ENCODE measurements at places on chromosomes 11 and 22.

- DNase-seq: peak; percentile 73
These were observed 20.1 kb downstream of the TSSC4 start for GRCh38 chr11:2420502-2421225.

DNA sequence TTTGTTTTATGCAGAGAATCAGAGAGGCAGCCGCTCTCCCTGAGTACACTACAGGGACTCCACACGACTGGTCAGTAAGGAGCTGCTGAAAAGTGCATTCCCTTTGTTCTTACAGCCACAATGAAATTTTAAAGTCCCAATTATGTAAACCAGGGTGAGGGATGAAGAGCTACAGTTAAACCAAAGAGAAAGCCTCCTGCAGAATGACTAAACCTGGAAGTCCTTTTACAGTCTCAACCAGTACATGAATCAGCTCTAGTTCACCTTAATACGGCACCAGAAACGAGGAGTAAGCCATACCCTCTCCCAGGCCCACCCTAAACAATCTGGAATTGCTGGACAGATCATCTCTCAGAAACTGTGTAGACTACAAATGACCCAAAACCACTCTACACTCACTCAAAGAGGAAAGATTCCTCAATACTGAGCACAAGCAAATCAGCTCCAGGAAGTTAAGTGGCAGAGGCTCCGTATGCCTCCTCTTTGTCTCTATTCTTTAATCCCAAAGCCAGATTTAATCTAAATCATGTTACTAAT, 113.1 kb downstream of the RBFOX2 start:
- peak; percentile 23 for DNase-seq

- DNase-seq: no peak
These were observed 211.3 kb downstream of the MYO18B start for GRCh38 chr22:25953276-25953675.

GRCh38 chr11:68200639-68201038, 12.5 kb downstream of the KMT5B start:
- no peak for DNase-seq

DNA sequence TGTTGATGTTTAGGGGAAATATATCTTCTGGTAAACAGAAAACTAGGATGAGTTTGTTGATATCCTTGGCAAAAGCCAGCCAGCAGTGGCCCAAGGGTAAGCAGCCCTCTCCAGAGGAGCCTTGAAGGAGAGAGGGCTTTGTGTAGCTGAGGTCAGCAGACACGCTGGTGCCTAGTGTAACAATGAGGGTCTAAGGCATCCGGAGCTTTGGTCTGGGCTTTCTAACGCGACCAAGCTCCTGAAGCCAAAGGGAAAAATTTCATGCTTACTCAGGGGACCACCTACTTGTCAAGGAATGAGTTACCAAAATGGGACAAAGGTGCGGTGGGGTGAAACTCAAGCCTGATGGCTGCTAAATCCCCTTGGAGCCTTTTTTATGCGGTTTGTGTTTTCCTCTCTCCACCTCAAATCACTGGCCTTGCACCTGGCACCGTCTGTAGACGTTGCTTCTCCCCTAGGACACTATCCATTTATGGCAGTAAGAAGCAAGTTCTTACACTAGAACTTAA, 134.9 kb downstream of the DBX1 start:
- DNase-seq: no peak

DNA sequence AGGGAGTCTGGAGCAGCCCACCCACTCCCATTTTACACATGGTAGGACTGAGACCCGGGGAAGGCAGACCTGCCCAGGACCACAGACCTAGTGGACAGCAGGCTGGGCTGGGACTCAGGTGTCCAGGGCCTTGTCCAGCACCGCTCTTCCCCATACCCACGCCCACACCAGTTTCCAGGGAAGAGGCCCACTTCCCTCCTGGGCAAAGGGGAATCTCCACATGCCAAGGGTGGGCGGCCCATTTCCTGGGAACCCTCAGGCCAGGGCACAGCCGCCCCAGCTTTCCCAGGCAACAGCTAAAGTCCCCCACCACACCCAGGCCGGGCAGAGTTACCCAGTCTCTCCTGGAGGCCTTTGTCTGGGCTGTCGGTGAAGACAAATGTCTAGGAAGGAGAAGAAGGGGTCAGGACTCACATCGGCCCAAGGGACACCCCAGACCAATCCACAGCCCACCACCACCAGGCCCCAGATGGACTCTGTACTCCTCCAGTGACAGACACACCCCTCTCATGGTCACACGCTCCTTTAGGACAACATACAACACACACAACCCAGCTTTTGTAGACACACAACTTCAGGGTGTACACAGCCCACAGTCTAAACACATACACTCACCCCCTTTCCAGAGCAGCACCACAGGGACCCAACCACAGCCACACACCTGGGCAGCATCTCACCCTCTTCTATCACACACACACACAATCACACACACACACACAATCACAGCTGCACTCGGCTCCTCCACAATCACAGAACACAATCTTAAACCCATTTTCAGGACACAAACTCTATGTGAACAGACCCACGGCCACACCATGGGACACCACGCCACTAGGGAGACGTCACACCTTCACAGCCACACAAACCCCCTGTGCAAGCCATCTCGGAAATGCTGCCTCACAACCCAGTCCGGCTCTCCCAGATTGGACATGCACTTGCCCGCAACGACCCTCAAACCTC, 5.5 kb downstream of the MFNG start:
- no peak for DNase-seq

DNA sequence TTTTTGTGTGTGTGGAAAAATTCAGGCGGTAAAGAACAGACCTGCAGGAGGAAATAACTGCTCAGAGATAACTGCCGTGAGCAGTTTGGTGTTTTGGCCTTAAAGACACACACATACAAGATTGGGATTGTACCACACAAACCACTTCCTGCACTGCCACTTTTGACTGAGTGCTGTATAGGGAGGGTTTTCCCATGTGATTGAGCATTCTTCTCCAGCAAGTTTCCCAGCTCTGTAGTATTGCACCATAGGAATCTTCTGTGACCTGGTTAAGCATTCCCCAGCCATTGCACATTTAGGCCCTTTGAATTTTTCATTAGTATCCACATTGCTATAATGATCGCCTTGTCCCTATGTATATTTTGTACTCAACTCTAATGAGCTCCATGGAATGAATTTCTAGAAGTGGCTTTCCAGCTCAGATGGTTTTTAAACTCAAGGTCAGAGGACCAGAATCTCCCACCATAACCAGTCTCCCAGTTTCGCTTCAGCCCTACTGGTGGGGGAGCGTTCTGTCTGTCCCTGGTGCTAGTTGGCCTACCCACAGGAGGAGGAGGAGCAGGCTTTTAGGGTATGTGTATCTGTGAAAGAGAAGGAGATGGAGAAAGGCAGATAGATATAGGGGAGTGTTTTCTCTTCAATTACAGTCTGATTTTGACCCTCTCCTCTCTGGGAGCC, 9.3 kb downstream of the CD82 start:
- peak; percentile 84 for DNase-seq

DNA sequence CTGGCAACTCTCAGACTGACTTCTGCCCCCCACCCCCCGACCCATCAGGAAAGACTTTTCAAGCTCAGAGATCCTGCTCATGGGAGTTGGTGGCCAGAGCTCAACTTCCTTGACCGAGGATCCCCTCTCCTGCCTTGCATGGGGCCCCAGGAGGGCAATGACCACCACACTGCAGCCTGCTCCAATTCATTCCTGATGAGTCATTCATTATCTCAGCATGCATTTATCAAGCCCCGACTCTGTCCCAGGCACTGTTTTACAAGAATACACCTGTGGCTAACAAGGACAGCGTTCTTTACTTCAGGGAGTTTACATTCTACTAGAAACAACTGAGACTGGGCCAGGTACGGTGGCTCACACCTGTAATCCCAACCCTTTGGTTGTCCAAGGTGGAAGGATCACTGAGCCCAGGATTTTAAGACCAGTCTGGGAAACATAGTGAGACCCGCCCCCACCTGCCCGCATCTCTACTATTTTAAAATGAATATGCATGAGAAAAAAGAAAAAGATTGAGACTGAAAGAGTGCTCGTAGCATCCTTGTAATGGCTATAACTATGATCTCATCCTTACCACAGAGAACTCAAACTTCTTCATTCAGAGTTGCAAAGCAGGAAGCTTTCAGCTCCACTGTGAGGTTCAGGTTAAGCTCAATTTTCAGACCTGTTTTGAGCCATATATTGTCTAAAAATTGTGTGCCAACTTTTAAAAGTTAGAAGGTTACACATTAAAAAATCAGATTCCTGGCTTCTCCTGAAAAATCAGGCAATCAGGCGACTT, 60.4 kb downstream of the FEZ1 start:
- no peak for DNase-seq

DNA sequence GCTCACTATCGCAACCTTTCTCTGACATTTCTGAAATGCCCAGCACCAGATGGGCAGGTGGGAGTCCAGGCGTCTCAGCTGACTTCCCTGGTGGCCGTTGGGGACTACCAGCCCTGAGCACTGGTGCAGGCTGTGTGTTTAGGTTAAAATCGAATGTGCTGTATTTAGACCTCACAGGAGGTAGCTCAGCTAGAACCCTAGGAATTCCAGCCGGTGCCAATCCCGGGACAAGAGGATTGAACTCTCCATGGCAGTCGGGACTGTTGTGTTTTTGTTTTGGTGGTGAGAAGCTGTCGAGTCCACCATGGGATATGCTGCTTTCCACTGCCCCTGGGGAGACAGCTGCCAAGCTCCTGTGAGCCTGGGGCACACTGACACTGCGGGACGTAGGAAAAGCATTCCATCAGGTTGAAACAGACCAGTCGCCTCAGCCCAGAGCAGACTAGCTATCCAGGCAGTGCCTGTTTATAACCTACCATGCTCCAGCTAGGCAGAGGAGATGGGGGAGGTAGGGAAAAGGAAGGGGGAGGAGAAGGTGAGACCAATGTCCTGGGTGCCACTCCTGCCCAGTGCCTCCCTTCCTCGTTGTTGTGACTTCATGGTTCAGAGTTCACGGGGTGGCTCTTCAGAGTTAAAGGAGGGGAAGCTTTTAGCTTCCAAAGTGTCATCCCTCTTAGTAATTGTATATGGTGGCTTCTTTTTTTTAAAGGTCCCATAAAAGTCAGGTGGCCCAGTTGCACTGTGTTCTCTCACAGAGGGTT, 53.0 kb downstream of the MICAL2 start:
- no peak for DNase-seq

- no peak for DNase-seq
These were observed 92.3 kb upstream of the PAX6 start for GRCh38 chr11:31903225-31904074.
